Stimulated activated CD4-positive, alpha-beta T cell treated with anti-CD3 and anti-CD28 coated beads, Interleukin-4, amount 100 ng/mL, for 24 hours (primary cell): ENCODE measurements at places on chromosomes 4 and X.
A peak's percentile ranks its signal among the peaks of the same experiment; 100 is the strongest.

GRCh38 chr4:73459048-73459421, 22.5 kb upstream of the AFM start:
- DNase-seq, result no peak

DNA sequence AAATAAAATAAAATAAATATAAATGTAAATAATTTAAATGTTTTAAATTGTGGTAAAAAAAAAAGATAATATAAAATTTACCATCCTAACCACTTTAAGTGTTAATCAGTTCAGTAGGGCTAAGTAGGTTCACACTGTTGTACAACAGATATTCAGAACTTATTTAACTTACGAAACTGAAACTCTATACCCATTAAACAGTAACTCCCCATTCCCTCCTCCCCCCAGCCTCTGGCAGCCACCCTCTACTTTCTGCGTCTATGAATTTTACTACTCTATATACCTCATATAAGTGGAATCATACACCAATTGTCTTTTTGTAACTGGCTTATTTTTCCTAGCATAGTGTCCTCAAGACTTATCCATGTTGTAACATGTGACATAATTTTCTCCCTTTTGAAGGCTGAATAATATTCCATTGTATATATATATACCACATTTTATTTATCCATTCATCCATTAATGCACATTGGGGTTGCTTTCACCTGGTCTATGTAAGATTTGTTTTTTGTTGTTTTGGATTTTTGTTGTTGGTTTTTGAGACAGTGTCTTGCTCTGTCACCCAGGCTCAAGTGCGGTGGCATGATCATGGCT, 32.5 kb upstream of the ELF2 start:
- no peak for DNase-seq

DNA sequence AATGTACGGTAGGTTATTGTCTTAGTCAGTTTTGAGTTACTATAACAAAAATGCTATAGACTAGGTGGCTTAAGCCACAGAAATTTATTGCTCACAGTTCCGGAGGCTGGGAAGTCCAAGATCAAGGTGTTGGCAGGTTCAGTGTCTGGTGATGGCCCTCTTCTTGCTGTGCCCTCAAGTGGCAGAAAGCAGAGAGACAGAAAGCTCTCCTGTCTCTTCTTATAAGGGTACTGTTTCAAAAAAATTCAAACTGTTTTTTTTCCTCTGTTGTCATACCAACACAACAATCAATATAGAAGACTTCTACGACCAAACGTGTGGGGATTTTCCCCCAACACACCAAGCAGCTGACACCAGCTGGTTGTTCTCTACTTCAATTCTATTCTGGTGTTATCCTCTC, 53.4 kb downstream of the ADGRG4 start:
- no peak for DNase-seq

DNA sequence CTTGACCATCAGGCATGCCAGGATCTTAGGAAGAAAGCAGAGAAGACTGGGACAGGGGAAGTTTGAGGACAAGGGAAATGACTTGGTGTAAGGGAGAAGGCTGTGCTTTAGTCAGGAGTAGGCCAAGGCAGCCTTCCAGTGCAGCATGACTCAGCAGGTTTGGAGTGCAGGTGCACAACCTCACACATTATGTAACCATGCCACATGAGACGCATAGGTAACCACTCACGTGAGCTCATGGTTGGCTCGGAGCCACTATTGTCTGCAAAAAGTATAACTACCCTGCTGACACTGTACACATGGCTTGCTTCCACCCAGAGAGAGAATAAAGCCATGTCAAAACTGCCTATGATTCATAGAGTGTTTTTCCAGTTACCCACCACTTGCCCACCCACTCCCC, 715.9 kb downstream of the SMARCA1 start:
- no peak for DNase-seq

DNA sequence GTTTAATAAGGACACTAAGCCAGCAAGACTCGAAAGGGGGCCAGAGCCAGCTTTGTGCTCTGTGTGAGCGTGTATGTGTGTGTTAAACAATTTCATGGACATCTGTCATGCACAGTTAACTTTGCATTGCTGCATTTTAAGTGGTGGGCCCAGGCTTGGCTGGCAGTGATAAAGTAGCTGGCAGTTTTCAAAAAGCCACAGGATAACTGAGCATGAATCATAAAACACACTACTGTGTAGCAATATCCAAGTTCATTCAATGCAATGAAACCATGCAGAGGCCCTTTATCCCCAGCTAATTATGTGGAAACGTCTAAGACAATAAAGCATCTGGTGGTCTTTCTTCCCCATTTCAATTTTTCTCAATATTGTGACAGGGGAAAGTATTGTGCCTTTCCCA, 132.9 kb downstream of the NKX6-1 start:
- DNase-seq, result no peak

DNA sequence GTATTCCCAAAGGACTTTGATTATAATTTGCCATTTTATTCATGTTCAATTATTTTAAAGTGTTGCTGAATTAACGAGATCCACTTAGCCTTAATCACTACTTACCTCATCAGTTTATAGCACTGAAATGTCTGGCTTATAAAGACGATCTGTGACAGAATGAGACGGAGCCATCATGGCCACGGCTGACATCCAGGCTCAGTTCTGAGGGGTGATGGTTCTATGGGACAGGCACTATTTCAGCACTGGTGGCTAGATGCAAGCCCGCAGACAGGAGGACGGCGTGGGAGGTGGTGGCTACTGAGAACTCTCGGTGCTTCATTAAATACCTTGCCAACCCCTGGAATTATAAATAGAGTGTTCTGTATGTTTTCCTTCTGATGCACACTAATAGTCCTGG, 1084.2 kb upstream of the TENM3 start:
- no peak for DNase-seq

- no peak for DNase-seq
Observed at GRCh38 chrX:21167011-21167410, 207.2 kb upstream of the CNKSR2 start.

DNA sequence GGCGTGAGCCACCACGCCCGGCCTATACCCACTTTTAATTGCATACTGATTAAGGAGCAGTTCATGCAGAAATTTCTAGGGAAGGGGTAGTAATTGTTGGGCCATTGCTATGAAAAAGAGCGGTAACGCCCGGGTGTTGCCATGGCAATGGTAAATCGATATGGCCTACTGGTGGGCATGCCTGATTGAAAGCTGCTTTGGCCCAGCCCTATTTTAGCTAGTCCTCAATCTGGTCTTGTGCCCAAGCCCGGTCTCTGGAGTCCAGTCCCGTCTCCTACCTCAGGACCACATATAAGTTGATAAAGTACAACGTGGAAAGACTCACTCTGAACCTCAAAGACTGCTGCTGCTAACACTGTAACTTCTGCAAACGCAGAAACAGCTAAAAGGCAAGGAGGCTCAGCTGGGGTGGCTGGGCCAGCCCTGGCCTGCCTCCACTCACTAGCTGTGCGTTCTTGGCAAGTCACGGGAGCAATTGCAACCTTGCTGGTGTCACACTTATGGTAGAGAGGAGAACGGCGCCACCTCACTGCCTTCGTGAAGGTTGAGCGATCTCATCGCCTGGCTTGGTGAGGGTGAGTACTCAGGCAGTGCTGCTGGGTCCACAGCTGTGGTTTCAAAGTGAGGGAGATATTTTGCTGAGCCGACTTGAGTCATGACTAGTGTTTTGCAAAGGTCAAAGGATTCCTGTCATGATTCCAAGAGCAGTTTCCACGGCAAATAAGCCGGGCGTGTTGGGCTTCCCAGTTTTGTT, 57.0 kb upstream of the GRPEL1 start:
- no peak for DNase-seq

DNA sequence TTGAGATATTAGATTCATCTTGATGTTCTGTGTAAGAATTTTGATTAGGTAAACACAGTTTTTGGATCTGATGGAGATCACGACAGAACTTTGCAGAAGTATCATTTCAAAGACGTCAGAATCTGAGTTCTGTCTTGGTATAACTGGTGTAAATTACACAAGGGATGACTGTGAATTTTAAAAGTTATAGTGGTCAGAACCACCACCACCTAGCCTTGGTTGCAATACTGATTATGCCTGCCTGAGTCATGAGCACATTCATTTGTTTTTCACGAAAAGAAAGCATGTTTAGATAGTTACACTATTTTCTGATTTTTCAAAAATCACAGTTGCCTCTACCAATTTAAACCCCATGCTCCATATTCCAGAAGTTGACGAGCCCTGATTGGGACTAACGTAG, 54.8 kb downstream of the ZFX start:
- DNase-seq, result no peak

GRCh38 chrX:24396236-24396930, 35.9 kb downstream of the SUPT20HL1 start:
- no peak for DNase-seq

DNA sequence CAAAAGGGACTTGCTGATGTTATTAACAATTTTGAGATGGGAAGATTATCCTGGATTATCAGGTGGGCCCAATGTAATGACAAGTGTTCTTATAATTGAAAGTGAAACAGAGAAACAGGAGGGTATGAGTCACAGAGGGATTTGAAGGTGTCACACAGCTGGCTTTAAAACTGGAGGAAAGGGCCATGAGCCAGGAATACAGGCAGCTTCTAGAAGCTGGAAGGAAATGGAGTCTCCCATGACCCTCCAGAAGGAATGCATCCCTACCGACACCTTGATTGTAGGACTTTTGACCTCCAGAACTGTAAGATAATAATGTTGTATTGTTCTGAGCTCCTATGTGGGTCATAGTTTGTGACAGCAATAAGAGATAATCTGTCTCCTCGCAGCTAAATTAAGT, 98.0 kb upstream of the STIM2 start:
- no peak for DNase-seq

- no peak for DNase-seq
Observed at GRCh38 chr4:168744021-168744420, 247.2 kb downstream of the PALLD start.

GRCh38 chr4:155591738-155592143, 74.9 kb upstream of the GUCY1A1 start:
- no peak for DNase-seq

DNA sequence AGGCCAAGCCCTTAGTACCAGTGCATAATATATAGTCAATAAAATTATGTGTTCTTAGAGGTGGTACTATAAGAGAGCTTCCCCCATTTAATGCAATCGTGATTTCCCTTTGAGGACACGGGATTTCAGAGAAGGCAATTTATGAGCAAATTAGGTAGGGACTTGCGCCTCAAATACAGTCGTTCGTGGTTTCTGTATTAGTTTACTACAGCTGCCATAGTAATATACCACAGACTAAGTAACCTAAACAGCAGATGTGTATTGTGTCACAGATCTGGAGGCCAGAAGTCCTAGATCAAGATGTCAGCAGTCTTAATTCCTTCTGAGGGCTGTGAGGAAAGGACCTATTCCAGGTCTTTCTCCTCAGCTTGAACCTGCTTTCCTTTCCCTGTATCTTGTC, 1.5 kb upstream of the PUDP start:
- DNase-seq, result no peak

DNA sequence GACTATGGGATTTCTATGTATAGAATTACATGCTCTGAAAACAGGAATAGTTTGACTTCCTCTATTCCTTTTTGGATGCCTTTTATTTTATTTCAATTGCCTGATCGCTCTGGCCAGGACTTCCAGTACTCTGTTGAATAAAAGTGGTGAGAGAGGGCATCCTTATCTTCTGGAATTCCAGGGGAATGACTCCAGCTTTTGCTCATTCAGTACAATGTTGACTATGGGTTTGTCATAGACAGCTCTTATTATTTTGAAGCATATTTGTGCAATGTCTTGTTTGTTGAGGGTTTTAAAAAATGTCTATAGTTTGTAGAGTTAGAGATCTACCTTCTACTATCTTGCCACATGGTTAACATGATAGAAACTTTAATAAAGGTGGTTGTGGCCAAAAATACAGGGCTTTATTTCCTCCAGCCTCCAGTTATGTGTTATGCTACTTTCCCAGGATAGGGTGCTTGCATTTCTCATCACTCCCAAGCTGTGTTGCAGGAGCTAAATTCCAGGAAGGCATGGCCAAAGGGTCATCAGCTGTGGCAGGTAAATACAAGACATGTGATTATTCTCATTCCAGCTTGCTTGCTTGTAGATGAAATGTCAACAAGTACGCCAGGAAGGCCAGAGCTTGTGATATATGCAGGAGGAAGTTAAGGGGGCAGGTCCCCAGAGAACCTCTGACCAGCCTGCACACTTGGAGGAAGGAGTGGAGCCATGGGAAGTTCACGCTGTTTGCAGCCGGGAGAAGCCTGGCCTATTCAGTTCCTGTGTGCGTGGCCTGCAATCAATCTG, 142.4 kb upstream of the CPXCR1 start:
- no peak for DNase-seq

DNA sequence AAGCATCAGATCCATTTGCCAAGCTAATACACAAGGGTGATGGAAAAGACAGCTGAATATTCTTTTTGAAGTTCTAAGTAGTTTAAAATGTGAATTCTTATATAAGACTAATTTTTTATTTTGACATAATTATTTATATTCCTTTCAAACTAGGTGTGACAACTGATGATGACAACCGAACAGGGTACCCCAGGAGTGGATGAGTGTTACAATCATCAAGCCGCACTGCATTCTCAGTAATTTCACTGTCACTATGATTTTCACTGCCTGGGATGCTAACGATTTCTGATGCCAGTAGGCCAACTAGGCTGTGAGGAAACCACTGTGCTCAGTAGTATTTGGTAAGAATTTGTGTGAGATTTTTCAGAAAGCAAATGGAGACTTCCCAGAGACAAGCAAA, 317.5 kb downstream of the ARAP2 start:
- no peak for DNase-seq

DNA sequence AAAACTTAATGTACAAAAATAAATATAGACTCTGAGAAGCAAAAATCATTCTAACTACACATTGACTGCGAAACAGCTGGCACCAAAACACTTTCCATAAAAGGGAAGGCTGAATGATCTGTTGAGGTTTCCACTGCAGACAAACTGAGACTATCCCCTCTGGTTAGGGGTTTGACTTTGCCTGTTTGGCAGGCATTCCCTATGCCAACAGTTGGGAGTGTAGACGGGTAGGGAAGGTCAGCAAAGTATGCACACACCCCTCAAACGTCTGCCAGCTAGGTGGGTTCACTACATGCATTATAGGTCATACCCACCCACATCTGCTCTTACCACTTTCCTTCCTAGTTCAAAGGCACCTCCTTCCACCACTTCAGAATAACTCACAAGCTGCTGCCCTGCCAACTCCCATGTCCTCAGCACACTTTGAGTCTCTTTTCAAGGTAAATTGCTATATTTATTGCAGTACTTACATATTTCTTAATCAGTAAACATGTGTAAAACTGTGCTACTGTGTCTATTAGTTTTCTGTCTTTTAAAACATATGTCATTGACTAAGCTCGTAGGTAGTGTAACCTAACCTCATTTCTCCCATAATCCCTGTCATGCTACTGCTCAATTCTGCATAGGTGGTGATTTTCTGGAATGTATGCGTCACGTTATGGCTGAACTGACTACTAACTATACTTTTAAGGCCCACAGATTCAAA, 12.4 kb downstream of the CTSO start:
- no peak for DNase-seq

DNA sequence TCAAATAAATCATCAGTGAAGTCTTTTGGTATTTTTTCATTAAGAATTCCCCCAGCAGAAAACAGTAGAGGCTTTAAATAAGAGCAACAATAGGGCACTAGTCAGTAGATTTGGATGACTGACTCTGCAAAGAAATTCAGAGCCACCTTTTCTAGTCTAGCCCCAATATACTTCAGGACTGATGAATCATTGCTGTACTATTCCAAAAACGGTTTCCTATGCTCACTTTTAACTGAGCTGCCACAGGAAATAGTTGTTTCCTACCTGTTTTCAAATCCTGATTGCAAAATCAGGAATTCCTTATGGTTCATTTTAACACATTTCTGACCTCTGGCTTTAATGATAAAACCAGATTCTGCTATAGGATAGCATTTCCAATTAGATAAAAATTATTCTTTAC, 171.6 kb downstream of the NR3C2 start:
- no peak for DNase-seq

- DNase-seq, result peak; percentile 34
Observed at GRCh38 chrX:15336023-15336413, 695 bp upstream of the PIGA start.
